ENCODE measurements at places on chromosomes 16 and 17.

DNA sequence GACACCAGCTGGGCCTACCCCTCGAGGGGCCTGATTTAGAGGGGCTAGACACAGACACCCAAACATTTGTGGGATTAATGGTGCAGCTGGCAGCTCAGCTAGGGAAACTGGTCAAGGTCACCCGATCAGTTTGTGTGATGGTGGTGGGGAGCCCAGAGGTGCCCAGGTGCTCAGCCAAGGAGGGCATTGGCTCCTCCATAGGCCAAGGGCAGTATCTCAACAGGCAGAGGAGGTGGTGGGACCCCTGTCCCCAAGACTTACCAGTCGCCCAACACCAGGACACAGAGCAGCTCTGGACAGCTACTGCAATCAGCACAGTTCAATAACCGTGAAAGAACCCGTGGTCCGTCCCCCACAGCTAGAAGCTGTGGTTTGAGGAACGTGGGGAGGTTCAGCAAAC is 120.9 kb downstream of the C16orf78 start:
- no peak for DNase-seq

GRCh38 chr17:48134912-48135480 is 27.4 kb downstream of the SNX11 start:
- no peak for DNase-seq

DNA sequence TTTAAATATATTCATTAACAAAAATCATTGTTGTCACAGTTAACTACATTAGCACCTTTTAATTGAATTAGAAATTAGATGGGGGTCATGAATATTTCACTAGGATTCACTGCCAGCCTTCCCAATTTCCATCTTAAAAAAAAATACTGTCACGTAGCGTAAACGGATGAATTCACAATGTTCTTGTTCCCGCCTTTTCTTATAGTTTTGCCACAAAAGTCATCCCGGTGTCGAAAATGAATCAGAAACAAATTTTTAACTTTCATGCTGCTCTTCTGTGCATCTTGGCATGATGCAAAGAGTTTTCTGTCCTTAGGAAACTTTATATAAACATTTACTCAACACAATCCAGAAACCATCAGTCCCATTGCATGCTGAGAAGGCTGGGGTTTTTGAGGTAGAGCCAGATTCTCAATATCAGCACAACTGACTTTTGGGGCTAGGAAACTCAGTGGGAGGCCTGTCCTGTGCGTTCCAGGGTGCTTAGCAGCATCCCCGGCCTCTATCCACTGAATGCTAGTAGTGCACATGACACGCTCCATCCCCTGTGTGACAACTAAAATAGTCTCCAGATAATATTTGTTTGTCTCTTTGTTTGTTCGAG is 252.9 kb upstream of the XYLT1 start:
- no peak for DNase-seq

DNA sequence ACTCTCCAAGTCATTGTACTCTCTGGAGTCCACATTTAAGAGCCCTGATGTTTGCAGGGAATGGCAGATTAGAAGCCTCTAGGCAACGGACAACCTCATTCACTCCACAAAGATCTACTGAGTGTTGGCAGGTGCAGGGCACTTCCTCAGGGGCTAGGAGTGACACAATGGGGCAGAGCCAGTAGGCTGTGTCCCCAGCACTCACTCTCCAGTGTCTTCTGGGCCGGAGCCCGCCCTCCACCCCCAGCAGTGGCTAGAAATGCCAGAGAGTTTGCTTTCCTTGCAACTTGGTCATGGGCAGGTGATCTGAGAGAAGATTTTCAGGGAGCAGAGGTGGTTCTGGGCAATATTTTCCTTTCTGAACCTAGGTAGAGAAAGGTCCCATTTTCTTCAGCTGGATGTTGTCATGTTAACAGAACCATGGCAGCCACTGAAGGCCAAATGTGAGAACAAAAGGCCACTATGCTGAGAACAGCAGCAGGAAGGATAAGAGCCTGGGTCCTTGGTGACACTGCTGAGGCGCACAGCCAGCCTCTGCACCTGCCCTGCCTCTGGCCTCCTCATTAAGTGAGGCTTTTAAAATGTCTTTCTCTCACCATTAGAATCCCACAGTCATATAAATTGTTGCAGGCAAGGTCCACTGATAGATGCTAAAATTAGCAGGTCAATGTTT is 96.2 kb downstream of the USP31 start:
- DNase-seq, result no peak

GRCh38 chr17:58693208-58693607 is 806 bp downstream of the RAD51C start:
- no peak for DNase-seq

Data from NCI-H2171 (cell line).